Activated CD8-positive, alpha-beta memory T cell treated with anti-CD3 and anti-CD28 coated beads, Interleukin-2, amount 10 ng/mL, durations not matched to agents 7 days and 5 days (primary cell): ENCODE measurements at places on chromosomes 11 and 22.

- no peak for DNase-seq
Observed at GRCh38 chr11:109994907-109995306, 98.3 kb upstream of the ZC3H12C start.

- DNase-seq: no peak
Observed at GRCh38 chr11:104404231-104405175, 240.6 kb upstream of the PDGFD start.

DNA sequence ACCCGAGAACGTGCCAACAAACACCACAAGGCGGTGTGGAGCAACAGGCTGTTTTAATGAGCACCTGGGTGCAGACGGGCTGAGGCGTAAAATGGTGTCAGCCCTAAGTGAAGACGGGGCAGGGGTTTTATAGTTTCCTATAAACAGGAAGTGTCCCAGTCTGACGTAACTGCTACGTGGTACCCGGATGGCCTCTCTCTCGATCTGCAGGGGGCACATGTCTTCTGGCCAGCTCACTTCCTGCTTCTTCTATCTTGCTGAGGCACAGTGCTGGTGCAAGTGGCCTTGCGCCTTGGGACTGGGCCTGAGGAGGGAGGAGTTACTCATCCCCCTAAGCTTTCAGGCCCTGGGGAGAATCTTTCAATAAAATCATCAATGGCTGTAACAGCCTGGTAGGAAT lies 20.9 kb downstream of the OOSP3 start:
- DNase-seq: no peak

GRCh38 chr11:9460322-9461062 lies at the start of gene ZNF143:
Gene ZNF143 (plus strand): TSS chr11:9461012. CDS start chr11:9471309, 10,297 bp downstream.
- DNase-seq: peak; percentile 100

DNA sequence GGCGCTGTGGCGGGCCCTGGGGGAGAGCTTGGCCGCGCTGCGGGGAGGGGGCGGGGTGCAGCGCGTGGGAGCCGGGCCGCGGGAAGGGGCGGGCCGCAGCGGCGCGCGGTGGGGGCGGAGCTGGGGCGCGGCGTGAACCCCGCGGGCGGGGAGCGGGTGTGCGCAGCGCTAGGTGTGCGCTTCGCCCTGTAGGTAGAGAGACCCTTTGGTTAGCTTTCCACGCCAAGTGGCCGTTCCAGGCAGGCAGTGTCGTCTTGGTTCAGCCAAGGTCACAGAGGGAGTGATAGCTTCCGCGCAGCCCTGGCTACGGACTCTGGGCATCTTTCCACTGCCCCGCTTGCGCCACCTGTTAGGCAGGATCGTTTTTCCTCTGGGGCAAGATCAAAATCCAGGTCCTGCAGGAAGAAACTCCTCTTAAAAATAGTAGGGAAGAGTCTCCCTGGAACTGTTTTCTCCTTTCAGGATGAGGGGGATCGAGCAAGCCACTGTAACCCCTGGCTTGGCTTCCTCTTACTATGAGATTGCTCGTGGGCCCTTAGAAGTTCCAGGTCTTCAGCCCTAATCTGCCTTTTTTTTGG lies 434 bp downstream of the BANF1 start:
- DNase-seq: no peak

GRCh38 chr11:12131943-12132789 lies 21.8 kb downstream of the MICAL2 start:
- no peak for DNase-seq

GRCh38 chr11:73223998-73224730 lies 6.1 kb downstream of the P2RY2 start:
- no peak for DNase-seq

DNA sequence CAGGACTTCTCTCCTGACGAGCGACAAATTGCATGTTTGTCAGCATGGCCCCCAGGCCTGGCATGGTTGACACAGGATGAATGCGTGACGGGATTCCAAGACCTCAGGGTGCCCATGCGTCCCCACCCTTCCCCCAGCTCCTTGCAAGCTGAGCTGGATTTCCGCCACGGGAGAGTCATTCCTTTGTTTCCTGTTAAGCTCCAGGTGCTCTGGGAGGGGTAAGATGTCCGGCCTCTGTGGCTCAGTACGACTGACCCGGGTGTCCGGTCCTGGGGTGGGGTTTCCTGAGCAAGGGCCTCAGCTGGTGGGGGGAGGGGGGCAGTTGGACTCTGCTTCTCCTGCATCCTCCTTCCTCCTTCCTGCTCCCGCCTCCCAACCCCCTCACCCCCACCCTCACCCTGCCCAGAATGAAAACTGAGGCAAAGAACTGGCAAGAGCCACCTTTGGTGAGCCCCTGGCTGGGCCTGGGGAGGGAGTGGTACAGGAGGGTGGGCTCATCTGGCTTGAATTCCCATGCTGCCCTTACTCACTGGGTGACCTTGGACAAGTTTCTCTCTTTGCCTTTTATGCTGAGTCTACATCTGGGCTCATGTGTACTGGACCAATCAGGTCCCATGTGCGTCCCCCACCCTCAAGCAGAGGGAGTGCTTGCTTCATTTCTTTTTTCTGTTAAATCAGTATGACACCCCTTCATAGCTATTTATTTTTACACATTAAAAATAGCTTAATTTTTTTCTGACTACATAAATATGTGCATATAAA lies 2.5 kb downstream of the CDC42EP2 start:
- DNase-seq: no peak

- DNase-seq: peak; percentile 44
Observed at GRCh38 chr11:16902182-16902581, 112.0 kb downstream of the PLEKHA7 start.

DNA sequence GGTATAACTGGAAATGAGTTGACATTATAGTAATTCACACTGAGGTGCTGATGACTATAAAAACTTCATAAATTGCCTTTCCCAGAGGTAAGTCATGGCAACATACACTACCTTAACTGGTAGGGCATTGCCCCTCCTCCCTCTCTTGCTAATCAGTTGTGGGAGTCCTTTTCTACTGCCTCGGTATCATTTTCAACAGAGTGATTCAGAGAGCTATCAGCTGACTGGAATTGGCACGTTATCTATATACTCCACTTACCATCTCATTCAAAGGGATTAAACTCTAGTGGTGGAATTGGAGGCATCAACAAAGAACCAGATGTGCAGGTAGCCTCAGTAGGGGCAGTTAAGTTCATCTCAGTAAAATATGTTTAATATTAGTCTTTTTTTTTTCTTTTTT lies 8.0 kb upstream of the NUP160 start:
- no peak for DNase-seq

GRCh38 chr11:64100360-64100759 lies 64.6 kb downstream of the FLRT1 start:
- DNase-seq: no peak

GRCh38 chr11:2929531-2929949 lies 320 bp upstream of the PHLDA2 start:
- no peak for DNase-seq

GRCh38 chr11:102719620-102720277 lies 5.0 kb downstream of the MMP8 start:
- DNase-seq: no peak

DNA sequence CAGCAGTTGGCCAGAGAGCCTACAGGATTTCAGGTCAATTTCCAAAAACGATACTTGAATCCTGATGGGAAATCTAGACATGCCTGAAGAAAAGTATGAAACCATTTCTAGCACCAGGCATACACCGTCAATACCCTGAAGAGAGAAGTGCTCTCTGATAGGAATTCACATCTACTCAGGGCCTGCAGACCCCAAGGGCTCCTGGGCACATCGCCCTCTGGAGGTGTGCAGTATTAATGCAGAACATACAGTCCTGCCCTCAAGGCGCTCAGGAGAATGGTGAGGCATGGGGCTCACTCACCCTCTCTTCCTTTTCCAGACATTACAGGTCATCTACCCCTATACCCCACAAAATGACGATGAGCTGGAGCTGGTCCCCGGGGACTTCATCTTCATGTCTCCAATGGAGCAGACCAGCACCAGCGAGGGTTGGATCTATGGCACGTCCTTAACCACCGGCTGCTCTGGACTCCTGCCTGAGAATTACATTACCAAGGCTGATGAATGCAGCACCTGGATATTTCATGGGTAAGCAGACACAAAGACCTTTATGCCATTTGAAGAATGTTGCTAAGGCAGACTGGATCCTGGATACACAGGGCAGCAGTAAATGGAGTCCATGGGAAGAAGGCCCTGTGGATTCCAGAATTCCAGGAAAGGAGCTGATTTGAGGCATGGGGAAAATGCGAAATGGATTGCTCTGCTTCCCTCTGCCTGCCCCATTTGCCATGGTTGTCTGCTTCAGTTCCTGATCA lies 49.3 kb upstream of the CRTAM start:
- DNase-seq: no peak

DNA sequence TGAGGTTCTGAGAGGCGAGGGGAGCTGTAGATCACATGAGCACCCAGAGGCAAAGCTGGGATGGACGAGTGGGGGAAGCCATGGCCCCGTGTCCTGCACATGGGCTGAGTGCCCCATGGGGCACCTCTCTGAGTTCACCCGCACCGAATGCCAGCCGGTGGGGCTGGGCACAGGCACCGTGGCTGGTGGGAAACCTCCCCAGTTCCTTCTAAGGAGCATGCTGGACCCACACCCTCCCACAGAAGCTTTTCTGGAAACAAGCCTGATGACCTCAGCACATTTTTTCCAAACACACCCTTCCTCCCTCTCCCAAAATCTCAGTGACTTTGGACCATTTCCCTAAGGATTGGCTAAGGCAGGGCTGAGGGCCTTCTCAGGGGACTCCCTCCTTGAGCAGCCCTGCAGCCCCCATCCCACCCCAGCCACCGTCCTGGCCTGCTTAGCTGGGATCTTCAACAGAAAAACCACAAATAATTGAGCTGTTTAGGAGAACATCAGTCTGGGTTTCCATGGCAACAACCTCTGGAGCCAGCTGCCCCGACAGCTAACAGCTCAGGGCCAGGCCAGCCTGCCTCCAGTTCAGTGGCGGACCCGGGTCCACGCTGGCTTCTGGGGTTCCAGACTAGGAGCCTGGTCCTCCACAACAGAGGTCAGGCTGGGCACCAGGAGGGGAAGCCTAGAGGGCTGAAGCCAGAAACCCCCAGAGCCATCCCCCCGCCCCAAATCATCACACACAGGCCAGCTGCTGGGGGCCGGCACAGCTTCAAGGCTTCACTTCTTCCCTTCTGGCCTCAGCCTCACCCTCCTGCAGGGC lies 18.1 kb upstream of the LINC01488 start:
- no peak for DNase-seq

DNA sequence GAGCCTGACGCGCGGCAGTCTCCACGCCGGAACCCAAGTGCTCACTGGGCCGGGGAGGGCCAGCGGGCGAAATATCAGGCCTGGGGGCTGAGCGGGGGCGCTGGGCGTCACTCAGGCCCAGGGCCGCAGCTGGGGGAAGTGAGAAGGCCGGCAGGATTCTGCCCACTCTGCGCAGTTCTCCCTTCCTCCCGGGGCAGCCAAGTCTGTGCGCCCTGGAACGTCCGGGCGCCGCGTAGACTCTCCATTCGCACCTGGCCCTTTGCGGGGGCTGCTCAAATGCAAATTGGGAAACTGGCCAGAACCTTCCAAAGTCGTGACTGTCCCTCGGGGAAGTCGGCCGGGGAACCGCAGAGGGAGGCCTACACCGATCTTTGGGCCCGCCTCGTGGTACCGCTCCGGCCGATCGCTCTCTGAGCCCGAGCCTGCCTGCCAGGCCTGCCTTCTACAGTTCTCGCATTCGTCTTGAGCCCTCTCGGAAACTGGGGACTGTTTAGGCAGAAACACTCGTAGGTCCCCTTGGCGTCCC lies 2.2 kb upstream of the SLC6A5 start:
- no peak for DNase-seq

GRCh38 chr11:94544646-94545263 lies 1.0 kb downstream of the FUT4 start:
- no peak for DNase-seq

GRCh38 chr11:11476971-11477645 lies 124.1 kb upstream of the CSNK2A3 start:
- DNase-seq: no peak

GRCh38 chr11:36376009-36376887 lies 80.2 kb downstream of the PRR5L start:
- DNase-seq: no peak

GRCh38 chr11:118295815-118296454 lies 8.6 kb upstream of the CD3E start:
- peak; percentile 58 for DNase-seq

GRCh38 chr22:43376765-43377547 lies 33.8 kb upstream of the SCUBE1 start:
- DNase-seq: peak; percentile 96

GRCh38 chr22:28899199-28899853 lies 16.0 kb downstream of the ZNRF3 start:
- DNase-seq: peak; percentile 49

- peak; percentile 69 for DNase-seq
Observed at GRCh38 chr11:70397983-70398833, at the start of gene CTTN. Gene CTTN (plus strand): TSS chr11:70398529. CDS start chr11:70407298, 8,769 bp downstream.

- no peak for DNase-seq
Observed at GRCh38 chr11:32056438-32056837, 34.4 kb upstream of the RCN1 start.

DNA sequence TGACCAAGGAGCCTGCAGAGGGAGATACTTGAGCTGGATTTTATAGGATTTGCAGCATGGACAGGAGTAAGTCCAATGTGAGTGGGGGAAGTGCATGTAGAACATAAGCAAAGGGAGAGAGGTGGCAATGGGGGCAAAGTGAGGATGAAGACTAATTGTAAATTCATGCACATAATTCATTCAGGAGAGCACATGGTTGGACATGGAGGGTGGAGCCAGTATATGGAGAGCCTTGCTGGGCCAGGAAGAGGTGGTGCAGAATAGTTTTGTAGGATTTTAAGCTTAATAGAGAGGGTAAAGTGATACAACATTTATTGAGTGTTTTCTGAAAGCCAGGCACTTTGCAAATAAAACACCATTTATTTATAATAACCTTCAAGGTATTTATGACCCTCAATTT lies 274.3 kb upstream of the C11orf87 start:
- DNase-seq: no peak

DNA sequence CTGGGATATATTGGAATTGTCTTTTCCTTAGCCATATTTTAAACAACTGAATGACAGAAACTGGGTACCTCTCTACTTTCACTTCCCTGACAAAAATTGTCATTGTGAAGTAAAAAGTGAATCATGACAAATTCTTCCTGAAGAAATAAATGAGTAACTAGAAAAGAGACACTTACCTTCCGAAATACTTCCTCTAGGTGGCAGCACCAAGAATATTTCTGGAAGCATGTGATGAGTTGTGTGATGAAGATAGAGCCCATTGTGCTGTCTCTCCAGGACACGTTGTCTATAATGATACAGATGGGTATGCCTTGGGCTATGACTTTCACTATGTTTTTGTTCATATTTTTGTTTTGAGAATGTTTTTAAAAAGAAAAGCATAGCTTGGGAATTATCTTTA lies 21.5 kb downstream of the CASP4 start:
- no peak for DNase-seq

DNA sequence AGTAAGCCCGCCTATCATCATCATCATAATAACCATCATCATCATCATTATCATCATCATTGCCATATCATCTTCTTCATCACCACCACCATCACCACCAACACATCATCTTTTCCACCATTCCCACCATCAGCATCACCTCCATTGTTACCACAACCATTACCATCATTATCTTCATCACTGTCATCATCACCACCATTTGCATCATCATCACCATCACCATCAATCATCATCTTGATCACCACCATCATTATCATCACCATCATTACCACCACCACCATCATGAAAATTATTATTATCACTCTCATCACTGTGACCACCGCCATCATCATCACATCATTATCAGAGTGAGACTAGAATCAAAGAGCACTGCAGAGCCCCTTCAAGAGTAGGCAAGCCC lies 199.4 kb upstream of the SEZ6L start:
- no peak for DNase-seq
